ENCODE measurements at places on chromosomes 7 and 10.

- no peak for DNase-seq
Observed at GRCh38 chr10:114525368-114525949, 121.2 kb upstream of the AFAP1L2 start.

DNA sequence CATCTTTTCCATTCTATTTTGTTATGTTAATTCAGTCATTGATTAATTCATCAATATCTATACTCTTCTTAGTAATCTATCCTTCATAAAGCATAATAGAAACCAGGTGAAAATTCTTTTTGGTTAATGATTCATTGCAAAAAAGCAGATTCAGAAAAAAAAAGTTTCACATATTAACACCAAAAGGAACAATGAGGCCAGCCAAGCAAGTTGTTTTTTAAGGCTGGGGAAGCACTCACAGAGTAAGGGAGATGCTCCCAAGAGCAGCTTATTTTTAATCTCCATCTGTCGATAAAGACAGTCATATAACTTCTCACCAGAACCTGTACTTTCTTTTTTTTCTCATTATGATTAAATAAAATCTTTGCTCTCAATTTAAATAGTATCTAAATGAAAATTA is 95.8 kb downstream of the CACNA2D1 start:
- DNase-seq, result peak; percentile 71

GRCh38 chr10:126955396-126955795 is 50.2 kb downstream of the DOCK1 start:
- DNase-seq, result no peak

DNA sequence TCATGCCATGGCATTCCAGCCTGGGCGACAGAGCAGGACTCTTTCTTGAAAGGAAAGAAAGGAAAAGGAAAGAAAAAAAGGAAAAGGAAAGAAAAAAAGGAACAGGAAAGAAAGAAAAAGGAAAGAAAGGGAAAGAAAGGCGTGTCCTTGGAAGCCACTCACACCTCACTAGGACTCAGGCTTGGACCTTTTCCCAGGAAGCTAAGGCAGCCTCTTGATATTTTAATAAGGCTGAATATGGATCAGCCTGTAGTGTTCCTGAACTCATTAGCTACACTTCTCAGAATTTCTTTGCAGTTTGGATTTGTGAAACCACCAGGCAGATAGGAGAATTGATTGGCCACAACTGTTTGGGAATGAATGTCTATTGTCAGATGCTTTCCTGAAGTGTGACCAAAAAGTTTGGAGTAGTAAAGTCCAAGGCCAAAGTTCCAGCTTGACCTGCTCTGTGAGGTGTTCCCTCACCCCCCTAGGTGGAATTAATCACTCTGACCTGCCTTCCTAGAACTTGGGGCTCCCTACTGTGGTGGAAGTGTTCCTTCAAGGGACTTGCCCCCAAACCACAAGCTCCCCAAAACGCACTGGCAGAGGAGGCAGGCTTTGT is 7.1 kb upstream of the MALSU1 start:
- DNase-seq, result no peak

DNA sequence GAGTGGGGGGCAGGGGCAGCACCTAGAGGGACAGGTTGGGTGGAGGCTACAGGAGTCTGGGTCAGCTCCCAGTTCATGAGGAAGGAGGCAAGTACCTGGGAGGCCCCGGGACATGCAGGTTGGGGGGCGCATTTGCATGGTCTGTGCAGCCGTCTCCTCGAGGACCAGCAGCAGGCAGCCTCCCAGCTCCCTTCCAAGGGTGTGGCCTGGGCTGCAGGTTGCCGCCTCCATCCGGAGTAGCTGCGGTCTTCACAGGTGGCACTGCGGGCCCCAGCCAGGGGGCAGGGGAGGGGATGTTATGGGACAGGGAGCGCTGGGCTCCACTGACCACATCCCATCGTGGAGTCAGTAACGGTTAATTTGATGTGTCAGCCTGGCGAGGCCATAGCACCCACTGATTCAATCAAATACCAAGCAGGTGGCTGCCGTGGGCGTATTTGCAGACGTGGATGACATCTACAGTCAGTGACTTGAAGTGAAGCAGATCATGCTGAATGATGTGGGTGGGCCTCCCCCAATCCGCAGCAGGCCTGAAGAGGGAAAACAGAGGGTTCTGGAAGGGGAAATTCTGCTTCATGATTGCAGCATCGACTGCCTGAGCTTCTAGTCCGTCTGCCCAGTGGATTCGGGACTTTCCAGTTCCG is 81.6 kb downstream of the PRKAG2 start:
- DNase-seq, result no peak

- DNase-seq, result no peak
Observed at GRCh38 chr7:143514487-143514886, 36.8 kb downstream of the TAS2R41 start.

GRCh38 chr7:128136215-128136597 is 104.9 kb upstream of the LEP start:
- DNase-seq, result no peak

DNA sequence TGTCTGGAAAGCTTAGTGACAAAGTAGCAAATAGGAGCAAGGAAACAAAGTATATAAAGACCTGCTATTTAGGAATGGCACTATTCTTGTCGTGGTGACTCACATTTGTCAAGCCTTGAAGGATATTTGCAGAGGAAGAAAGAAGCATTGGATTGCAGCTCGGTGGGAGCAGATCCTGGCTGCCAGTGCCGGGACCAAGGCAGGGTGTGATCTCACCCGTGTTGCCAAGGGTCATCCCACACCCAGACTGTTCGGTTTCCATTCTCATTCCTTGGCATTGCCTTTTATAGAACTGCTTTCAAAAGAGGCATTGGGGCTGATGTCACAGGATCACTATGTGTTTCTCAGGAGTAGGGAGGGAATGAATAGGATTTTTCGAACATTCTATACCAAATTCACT is 176.2 kb downstream of the GALNT17 start:
- DNase-seq, result no peak

- no peak for DNase-seq
Observed at GRCh38 chr10:21399392-21400035, 126.0 kb downstream of the SKIDA1 start.

DNA sequence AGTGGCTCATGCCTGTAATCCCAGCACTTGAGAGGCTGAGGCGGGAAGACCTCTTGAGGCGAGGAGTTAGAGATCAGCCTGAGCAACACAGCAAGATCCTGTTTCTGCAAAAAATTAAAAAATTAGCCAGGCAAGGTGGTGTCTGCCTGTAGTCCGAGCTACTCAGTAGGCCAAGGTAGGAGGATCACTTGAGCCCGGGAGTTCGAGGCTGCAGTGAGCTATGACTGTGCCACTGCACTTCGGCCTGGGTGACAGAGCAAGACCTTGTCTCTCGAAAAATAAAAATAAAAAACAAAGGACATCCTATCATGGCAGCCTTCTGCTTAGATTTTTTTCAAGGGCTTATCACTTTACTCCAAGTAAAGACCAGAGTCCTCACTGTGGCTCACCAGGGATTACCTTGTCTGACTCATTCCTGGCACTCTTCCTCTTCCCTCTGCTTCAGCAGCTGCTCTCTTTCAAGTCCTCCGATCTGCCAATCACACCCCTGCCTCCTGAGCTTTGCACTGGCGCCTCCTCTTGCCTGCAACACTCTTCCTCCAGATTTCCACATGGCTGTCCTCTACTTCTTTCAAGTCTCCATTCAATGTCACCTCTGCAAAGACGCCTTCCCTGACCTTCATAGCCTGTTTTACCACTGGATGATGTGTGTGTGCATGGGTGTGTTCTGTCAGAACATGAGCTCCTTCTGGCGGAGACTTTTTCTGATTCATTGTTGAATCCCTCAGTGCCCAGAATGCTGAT is 7.7 kb downstream of the PRTFDC1 start:
- no peak for DNase-seq

DNA sequence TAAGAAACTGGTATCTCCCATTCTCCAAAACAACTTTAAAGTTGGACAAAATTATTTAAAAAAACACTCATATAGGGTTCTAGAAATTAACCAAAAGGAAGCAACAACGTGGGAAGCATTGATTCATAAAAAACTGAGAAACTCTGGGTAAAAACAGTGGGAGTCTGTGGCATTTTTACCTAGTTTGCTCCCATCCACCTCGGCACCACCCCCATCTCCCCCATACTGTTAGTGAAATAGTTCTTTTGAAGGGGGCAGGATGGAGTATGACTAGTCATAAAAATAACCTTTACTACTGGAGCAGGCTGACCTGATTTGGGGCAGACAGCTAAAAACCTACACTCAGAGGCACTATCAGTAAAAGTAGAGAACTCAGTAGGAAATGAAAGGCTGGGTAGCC is 123.2 kb downstream of the AVL9 start:
- DNase-seq, result no peak

GRCh38 chr10:37856881-37857286 is 526 bp downstream of the ZNF248 start:
- no peak for DNase-seq

DNA sequence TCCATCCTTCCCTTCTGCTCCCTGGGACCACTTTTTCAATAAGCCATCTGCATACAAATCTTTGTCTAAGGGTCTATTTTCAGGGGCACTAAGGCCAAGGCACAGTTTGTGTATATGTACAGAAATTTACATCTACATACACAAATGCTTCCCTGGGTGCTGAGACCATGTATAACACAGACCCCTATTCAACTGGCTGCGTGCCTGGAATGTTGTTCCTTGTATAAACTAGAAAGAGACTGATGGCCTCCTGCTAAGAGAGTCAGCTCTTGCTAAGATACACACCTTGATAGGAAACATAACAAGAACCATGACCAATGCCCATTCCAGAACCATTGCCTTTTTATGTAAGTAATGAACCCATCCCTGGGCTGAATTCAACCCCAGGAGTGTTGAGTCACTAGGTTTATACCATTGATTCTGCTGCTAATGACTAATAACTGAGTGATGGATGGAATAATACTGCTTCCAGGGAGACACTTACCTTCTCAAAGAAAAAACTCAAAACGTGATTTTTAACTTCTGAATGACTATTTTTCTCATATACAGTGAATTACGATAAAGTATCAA is 290.7 kb downstream of the FGFR2 start:
- no peak for DNase-seq

Data from NCI-H524 treated with DMSO at 0.1 percent for 48 hours (cell line).